ENCODE measurements at places on chromosomes 4 and X. TPM values are rescaled to one million over a fixed set of nuclear protein-coding genes. Genes with fewer than 3 reads are reported as not detected.

NRK gene
- total RNA-seq = 5.5 TPM

LRRC66 gene
- 0.73 TPM for total RNA-seq

DNA sequence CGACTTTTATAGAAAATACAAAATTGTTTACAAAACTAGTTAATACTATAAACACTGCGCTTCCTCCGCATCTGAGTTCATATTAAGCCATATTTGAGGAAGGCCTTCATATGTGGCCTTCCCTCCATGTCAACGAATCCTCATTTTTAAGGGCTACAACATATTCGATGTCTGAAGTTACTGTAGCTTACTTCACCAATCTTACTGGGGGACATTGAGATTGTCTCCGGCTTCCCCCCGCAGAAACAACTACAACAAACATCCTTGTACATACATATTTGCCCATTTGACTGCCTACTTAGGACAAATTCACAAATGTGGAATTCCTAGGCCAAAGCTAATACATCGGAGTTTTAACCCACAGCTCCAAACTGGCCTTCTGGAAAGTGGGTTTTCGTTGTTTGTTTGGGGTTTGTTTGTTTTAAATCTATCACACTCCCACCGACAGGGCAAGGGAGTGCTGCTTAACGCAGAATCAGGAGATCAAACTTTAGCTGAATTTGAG lies 581 bp upstream of the FAM114A1 start:
- DNase-seq = no peak

GUCY1A1 gene
- total RNA-seq = 11.5 TPM

SLC7A11 gene
- 29.1 TPM for total RNA-seq

- DNase-seq = no peak
Observed at GRCh38 chrX:117711782-117712181, 404.8 kb downstream of the KLHL13 start.

DNA sequence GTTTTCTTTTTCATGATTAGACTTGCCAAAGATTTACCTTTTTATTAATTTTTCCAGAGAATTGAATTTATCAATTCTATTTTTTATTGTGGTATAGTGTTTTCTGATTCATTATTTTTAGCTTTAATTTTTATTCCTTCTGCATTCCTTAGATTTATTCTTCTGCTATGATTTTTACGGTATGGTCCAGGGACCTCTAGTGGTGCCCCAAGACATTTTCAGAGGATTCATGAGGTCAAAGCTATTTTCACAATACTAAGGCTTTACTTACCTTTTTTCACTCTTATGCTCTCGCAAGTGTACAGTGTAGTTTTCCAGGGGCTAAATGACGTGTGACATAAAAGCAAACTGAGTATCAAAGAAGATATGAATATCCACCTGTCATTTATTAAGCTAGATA lies 8.0 kb downstream of the RADX start:
- DNase-seq = no peak

- DNase-seq = no peak
Observed at GRCh38 chrX:131084145-131084544, 26.0 kb downstream of the ARHGAP36 start.
